HT1080 (cell line): ENCODE measurements at places on chromosomes 7 and 10. TPM values are rescaled to one million over a fixed set of nuclear protein-coding genes. Genes with fewer than 3 reads are reported as not detected.

Gene PRKAR2B
- 11.8 and 14.7 TPM in 2 replicates for total RNA-seq

Gene CLDN15
- 7.5 and 10.6 TPM in 2 replicates for total RNA-seq

Gene TUBAL3
- total RNA-seq = not detected in 2 replicates

Gene SPDYE2
- not detected in 2 replicates for total RNA-seq

Gene PPIF
- total RNA-seq = 65.0 and 86.7 TPM in 2 replicates

Gene OR2A5
- not detected in 2 replicates for total RNA-seq

Gene ATP6V0A4
- 0.30 and 0.47 TPM in 2 replicates for total RNA-seq

Gene COL28A1
- not detected in 2 replicates for total RNA-seq

Gene SPDYE17
- total RNA-seq = not detected in 2 replicates
